ENCODE measurements at places on chromosomes 7 and 10. TPM values are rescaled to one million over a fixed set of nuclear protein-coding genes. Genes with fewer than 3 reads are reported as not detected.

GRCh38 chr7:2583798-2584580 lies 25.2 kb downstream of the IQCE start:
- no peak overlapping the region for H3K4me3 ChIP-seq
- no peak for DNase-seq
- no peaks in the 10 kb centered on the region for H3K4me1 ChIP-seq
- H3K27ac ChIP-seq: no peak overlapping the region

DNA sequence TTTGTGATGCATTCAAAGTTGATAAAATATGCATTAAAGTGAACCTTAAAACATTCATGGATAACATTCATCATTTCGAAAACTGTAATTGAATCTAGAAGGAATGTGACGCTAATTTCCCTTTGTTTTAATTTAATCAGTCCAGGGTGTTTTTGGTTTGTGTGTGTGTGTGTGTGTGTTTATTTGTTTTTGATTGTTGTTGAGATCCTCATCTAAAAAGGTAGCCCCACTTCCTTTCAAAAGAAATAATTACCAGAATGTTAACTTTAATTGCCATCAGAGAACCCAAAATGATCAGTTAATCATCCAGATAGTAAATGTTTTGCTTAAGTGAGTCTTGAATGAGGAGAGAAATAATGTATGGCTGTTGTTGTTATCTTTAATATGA lies 74.5 kb upstream of the PTPRZ1 start:
- H3K27me3 ChIP-seq: no peaks in the 10 kb centered on the region
- no peaks in the 10 kb centered on the region for H3K4me1 ChIP-seq
- H3K4me3 ChIP-seq: no peak overlapping the region
- H3K27ac ChIP-seq: no peak overlapping the region
- H3K36me3 ChIP-seq: no peaks in the 10 kb centered on the region

GRCh38 chr10:84076540-84077195 lies 62.6 kb upstream of the GHITM start:
- DNase-seq: no peak
- no peak overlapping the region for H3K27ac ChIP-seq
- no peaks in the 10 kb centered on the region for H3K4me1 ChIP-seq

DNA sequence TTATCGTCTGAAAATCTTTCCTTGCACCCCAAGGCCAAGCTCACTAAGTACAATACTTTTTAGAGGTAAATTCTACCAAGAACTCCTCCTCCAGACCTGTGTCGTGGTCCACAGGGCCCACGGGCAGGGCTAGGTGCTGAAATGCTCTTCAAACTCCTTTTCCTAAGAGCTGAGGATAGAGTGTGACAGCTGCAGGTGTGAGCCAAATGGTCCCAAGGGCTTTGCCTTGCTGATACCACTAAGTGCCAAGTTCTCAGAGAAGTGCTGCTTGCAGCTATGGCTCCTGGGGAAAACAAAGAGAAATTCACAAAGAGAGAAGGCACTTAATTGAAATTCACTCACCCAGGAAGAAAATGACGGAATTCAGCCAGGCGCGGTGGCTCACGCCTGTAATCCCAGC lies 868.9 kb upstream of the AUTS2 start:
- no peaks in the 10 kb centered on the region for H3K36me3 ChIP-seq
- no peak overlapping the region for H3K4me3 ChIP-seq

DNA sequence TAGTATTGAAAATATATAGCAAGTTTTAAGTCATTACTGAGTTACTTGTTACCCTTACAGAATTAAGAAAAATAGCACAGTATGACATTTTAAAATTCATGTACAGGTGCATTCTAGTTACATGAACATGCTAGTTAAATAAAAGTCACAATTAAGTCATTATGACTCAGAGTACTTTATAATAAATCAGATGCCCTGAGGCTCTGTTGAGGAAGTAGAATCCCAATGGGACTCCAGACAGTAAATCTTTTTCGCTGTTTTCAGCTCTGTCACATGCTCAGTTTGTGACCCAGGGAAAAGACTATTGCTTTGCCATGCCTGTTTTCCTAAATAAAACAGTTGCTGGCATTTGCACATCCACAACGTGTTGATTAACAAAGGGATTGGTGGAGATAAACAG lies 21.0 kb downstream of the NUDT13 start:
- no peaks in the 10 kb centered on the region for H3K4me1 ChIP-seq
- H3K27ac ChIP-seq: no peak overlapping the region
- no peak overlapping the region for H3K4me3 ChIP-seq

GRCh38 chr7:7256731-7257274 lies 74.5 kb downstream of the C1GALT1 start:
- H3K36me3 ChIP-seq: no peaks in the 10 kb centered on the region
- no peaks in the 10 kb centered on the region for H3K4me1 ChIP-seq
- no peak overlapping the region for H3K4me3 ChIP-seq
- DNase-seq: no peak
- H3K27ac ChIP-seq: no peak overlapping the region

DNA sequence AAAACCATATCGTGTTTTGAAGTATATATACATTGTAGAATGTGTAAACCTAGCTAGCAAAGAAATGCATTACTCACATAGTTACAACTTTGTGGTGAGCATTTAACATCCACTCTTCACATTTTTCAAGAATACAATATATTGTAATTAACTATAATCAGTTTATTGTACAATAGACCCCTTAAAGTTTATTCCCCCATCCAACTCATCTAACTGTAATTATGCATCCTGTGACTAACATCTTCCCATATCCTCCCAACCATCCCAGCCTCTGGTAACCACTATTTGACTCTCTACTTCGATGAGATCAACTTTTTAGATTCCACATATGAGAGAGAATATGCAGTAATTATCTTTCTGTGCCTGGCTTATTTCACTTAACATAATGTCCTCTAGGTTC lies 526.4 kb downstream of the KIF20B start:
- no peak overlapping the region for H3K27ac ChIP-seq
- H3K4me3 ChIP-seq: no peak overlapping the region
- H3K4me1 ChIP-seq: peaks cover 3% of the 10 kb centered on the region
- DNase-seq: no peak
- H3K27me3 ChIP-seq: no peaks in the 10 kb centered on the region

GRCh38 chr7:107152011-107152410 lies 16.8 kb upstream of the HBP1 start:
- H3K27me3 ChIP-seq: no peaks in the 10 kb centered on the region
- H3K4me1 ChIP-seq: no peaks in the 10 kb centered on the region
- H3K4me3 ChIP-seq: no peak overlapping the region

DNA sequence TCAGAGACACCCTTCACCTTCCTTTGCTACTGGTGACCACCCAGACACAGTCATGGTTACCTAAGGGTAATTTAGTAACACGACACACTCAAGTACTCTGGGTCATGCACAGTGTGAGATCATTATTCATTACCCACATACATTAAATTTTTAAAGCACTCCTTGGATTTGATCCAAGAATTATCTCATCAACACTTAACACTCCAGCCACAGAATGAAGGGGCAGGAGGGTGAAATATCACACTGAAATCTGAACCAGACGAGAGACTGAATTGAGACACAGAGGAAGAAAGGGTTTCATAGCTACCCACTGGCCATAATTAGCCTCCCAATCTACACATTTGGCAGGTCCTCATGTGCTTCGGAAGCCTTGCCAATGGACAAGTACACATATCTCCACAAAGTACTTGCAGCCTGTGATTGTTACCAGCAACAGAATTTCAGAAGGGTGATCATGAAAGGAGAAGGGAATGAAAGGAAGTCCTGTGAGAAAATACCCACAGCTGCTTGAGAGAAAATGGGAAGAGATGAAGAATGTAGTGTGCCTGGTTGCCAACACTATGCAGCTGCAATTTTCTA lies 189.3 kb downstream of the POLR1F start:
- H3K36me3 ChIP-seq: no peaks in the 10 kb centered on the region
- no peak for DNase-seq
- H3K27ac ChIP-seq: no peak overlapping the region
- no peaks in the 10 kb centered on the region for H3K4me1 ChIP-seq
- no peaks in the 10 kb centered on the region for H3K27me3 ChIP-seq

DNA sequence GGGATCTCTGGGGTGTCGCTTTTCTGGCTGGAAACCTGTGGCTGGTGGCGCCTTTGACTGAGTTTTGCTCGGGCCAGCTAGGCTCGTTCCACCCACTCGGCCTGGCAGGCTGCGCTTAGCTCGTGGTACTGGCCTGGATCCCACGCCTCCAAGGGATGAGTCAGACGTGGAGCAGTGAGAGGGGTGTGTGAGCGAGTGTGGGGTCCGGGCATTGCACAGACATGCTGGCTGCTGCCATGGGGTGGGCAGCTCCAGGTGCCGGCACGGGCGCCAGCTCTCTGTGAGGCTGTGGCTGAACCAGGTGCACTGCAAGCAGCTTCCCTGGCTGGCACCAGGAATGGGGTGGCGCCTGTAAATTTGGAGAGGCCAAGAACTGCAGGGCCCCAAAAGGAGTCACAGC lies 63.1 kb upstream of the CACNA2D1 start:
- H3K27ac ChIP-seq: no peak overlapping the region
- H3K27me3 ChIP-seq: no peaks in the 10 kb centered on the region
- H3K4me3 ChIP-seq: peak overlapping the region; percentile 14
- H3K4me1 ChIP-seq: no peaks in the 10 kb centered on the region
- no peaks in the 10 kb centered on the region for H3K36me3 ChIP-seq
- peak; percentile 14 for DNase-seq

DNA sequence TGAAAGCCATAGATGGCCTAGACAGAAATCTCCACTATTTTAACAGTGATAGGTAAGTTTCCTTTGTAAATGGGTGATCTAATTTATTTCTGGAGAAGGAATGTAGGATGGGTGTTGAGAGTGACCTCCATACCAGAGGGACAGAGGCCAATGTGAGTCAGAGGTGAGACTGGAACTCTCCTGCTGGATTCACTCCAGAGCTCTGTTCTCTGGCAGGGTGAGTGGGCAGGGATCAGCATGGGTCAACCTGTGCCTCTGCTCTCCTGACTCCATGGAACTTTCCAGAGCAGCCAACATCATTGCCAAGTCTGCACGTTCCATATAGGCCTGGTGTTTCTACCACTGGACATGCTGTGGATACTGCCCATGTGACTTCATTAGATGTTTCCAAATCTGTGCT lies 11.4 kb downstream of the AKR1C3 start:
- H3K36me3 ChIP-seq: peaks cover 25% of the 10 kb centered on the region
- DNase-seq: no peak
- H3K4me1 ChIP-seq: no peaks in the 10 kb centered on the region
- H3K27me3 ChIP-seq: no peaks in the 10 kb centered on the region
- H3K4me3 ChIP-seq: no peak overlapping the region

DNA sequence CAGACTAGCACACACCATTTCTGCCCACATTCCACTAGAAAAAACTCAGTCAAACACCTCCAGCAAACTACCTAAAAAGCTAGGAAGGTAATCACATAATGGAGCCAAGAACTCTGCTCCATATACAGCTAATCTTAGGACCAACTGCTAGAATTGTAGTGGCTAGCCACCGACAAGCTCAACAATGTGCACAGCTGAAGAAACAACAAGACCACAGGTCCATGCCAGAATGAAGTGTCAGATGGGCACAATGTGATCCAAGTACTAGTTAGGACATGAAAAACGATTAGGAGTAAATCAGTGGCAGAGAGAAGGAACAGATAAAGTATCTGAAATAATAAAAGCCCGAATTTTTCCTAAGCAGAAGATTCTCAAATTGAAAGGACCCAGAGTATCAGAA lies 38.6 kb downstream of the TMEM106B start:
- no peak for DNase-seq
- no peaks in the 10 kb centered on the region for H3K36me3 ChIP-seq
- no peaks in the 10 kb centered on the region for H3K4me1 ChIP-seq
- no peak overlapping the region for H3K27ac ChIP-seq

DNA sequence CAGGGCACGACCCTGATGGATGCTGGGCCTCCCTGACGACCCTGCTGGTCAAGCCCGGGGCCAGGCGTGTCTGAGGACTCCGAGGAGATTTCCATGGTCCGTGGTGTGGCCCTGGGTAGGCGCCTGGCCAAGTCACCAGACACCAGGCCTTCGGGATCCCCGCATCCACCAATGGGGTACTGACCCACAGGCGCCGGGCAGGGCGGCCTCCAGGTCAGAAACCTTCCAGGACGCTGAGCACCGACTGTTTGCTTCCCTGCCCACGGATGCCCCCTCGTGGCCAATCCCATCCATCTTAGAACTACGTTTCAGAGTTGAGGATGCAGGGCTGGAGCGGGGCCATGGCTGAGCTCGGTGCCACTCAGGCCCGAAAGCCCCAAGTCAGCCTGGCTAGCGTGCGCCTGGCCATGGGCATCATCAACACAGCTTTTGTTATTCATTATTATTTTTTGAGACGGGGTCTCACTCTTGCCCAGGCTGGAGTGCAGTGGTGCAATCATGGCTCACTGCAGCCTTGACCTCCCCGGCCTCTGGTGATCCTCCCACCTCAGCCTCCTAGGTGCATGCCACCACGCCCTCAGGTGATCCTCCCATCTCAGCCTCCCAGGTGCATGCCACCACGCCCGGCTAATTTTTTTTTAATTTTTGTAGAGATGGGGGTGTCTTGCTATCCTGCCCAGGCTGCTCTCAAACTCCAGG lies 7.1 kb upstream of the AMZ1 start:
- DNase-seq: peak; percentile 37
- H3K4me3 ChIP-seq: no peak overlapping the region
- no peaks in the 10 kb centered on the region for H3K27me3 ChIP-seq
- H3K4me1 ChIP-seq: no peaks in the 10 kb centered on the region
- no peaks in the 10 kb centered on the region for H3K36me3 ChIP-seq

DNA sequence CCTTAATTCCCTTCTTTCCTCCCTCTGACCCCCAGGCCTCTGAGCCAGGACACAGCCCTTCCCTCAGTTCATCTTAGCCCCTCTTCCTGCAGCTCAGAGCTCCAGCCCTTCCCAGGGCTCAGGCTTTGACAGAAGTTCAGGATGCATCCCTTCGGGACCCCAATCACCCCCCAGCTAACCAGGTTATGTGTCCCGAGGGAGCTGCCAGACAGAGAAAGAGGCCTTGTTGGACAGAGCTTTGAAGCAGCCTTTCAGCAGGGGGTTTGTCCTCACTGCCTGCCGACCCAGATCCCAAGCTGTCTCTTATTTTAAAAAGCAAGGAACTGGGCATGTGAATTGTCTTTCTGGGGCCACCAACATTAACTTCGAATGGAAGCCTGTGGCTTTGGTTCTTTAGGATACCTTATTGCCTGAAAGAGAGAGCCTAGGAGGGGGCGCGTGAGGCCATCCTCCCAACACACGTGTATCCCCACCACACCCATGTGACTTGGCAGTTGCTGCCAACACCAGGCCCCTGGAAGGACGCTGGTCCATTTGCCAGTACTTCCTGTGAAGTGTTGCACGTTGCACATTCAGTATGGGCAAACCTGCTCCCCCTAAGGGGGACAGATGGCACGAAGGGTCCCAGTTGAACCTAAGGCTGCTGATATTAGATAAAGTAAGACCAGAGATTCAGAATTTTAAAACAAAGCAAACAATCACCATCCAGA lies 858 bp downstream of the CCDC136 start:
- H3K27me3 ChIP-seq: no peaks in the 10 kb centered on the region
- H3K36me3 ChIP-seq: peaks cover 3% of the 10 kb centered on the region
- no peak for DNase-seq
- peaks cover 6% of the 10 kb centered on the region for H3K4me1 ChIP-seq
- H3K4me3 ChIP-seq: peak overlapping the region; percentile 87

- H3K4me3 ChIP-seq: peak overlapping the region; percentile 0
- H3K4me1 ChIP-seq: peaks cover 16% of the 10 kb centered on the region
- H3K36me3 ChIP-seq: no peaks in the 10 kb centered on the region
- peak overlapping the region; percentile 63 for H3K27ac ChIP-seq
- H3K27me3 ChIP-seq: no peaks in the 10 kb centered on the region
These were observed 16.7 kb upstream of the CLIP2 start for GRCh38 chr7:74272305-74273038.

The TAS2R41 gene
- 2.5 TPM for total RNA-seq

The NXPH1 gene
- not detected for total RNA-seq

The CPA2 gene
- total RNA-seq: not detected

The DYDC1 gene
- total RNA-seq: not detected

The TSPAN13 gene
- total RNA-seq: 6.4 TPM

The HMX2 gene
- total RNA-seq: not detected

Measured in thoracic aorta (tissue), 2 donors.